ENCODE measurements at places on chromosomes 4 and X. TPM values are rescaled to one million over a fixed set of nuclear protein-coding genes. Genes with fewer than 3 reads are reported as not detected.

NLRP2B gene
- total RNA-seq: not detected

GRCh38 chr4:40749717-40750460, at the start of gene NSUN7:
NSUN7 (plus strand) TSS chr4:40749955; CDS start chr4:40750694, 739 bp downstream.
- no peak within 1 kb of the TSS for H3K27ac ChIP-seq
- H3K4me1 ChIP-seq: no peaks in the 10 kb centered on the region
- DNase-seq: peak; percentile 38
- H3K36me3 ChIP-seq: no peaks in the 10 kb centered on the region
- peak within 1 kb of the TSS; percentile 64 for H3K4me3 ChIP-seq

EREG gene
- total RNA-seq: 4.4 TPM

DNA sequence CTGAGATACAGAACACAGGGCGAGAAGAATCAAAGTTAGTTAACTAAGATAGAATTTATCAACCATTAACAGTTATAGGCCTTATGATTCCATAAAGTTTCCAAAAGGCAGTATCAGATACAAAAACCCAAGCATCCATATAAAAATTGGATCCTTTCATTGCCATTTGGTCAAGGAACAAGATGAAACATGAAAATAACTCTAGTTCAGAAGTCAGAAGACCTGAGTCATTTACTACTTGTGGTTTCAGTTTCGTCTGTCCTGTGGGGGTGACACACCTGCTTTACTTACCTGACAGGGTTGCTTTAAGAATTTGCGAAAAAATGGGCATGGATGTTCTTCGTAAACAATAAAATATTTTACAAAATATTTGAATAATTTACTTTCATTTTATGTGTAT, 130.8 kb downstream of the ANAPC10 start:
- H3K36me3 ChIP-seq: no peaks in the 10 kb centered on the region
- DNase-seq: no peak
- no peaks in the 10 kb centered on the region for H3K27me3 ChIP-seq
- H3K27ac ChIP-seq: no peak overlapping the region

GRCh38 chr4:156734965-156735895, 236.4 kb downstream of the PDGFC start:
- peaks cover 8% of the 10 kb centered on the region for H3K36me3 ChIP-seq
- peak; percentile 44 for DNase-seq
- 0 out of 2 replicates have a peak overlapping the region, but pooled peaks have one; percentile 11 for H3K27ac ChIP-seq
- H3K4me1 ChIP-seq: peaks cover 17% of the 10 kb centered on the region
- H3K4me3 ChIP-seq: 0 out of 2 replicates have a peak overlapping the region, but pooled peaks have one; percentile 10

DNA sequence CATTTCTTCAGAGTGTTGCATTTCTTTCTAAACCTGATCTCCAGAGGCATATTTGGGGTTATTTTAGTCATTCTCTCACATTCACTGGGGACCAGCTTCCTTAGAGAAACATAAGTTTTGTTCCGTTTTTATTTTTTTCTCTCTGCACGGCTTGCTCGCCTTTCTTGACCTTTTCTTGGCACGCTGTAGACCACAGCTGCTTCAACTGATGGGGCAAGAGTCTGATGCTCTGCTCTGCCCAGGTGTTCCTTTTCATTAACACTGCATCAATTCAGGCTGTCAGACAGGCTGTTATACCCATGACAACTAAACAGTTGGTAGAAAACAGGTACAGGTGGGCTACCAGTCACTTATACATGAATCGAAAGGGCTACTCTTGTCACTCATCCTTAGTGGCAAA, 682.2 kb upstream of the DIAPH2 start:
- H3K4me3 ChIP-seq: no peak overlapping the region
- no peaks in the 10 kb centered on the region for H3K4me1 ChIP-seq
- H3K36me3 ChIP-seq: no peaks in the 10 kb centered on the region
- H3K27me3 ChIP-seq: no peaks in the 10 kb centered on the region
